IMR-90 (cell line): ENCODE measurements at places on chromosomes 2 and 18. TPM values are rescaled to one million over a fixed set of nuclear protein-coding genes. Genes with fewer than 3 reads are reported as not detected.

ZNF236 gene
- 9.7 and 11.1 TPM in 2 replicates for total RNA-seq

DNA sequence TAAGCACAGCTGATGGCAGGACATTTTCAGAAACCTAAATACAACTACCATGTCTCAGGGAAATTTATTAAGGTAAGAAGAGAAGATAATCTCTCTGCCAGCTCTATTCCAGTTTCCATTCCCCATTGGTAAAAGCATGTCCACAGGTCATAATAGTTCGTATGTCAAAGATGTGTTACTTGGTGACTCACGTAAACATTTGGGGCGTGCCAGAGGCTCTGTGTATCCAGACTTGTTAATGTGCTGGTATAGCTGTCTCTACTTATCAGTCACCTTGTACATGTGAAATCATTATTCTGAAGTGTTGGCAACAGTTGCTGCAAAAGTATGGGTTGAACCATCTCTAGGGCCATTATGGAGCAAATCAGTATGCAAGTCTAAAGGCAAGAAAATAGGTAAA, 1345.1 kb downstream of the SUCLG1 start:
- DNase-seq = peak; percentile 1

DNA sequence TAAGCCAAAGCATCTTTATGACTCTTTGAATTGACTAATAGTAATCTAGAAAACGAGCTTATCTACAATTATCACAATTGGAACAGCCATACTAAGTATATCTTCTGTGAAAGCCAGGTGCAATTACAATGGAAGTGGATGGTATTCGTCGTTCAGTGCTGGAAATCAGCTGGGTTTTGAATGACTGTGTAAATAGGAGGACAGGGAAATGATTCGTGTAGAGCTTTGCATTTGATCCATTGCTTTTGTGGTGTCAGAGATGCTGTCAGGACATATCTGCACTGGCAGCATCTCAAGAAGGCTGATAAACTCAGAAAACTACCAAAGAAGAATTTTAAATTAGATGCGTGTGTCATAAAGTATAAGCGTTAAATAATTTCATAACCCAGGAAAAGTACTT, 187.1 kb downstream of the ZNF407 start:
- no peak for DNase-seq

DNA sequence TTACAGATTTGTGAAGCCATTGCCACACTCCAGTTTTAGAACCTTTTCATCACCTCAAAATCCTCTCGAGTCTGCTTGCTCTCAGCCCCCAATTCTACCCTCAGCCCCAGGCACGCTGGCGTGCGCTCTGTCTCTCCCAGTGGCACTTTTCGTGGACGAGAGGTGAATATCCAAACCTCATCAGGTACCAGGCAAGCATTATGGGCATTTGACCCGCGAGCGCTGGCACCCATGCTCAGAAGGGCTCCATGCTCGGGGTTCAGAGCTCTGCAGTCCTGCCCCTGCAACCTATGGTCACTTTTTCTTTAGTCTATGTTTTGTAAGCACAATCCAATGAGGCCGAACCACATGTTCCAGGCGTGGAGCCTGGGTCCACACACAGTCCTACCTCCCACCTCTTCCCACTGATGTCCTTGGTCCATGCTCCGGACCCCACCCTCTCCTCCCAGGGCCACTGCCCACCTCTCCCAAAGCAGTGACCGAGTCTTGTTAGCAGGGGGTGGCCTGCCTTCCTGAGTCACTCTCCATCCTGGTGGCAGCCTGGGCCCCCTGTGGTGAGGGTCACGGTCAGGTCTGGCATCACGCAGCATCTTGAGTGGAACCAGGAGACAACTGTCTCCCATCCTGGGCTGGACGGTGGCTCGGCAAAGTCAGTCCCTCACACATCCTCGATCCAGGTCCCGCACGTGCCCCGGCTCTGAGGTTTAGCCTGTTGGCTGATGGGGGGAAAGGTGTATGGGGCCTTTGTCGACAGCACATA, 256.9 kb downstream of the NDUFA10 start:
- DNase-seq = no peak
